ENCODE measurements at places on chromosomes 12 and 14.

DNA sequence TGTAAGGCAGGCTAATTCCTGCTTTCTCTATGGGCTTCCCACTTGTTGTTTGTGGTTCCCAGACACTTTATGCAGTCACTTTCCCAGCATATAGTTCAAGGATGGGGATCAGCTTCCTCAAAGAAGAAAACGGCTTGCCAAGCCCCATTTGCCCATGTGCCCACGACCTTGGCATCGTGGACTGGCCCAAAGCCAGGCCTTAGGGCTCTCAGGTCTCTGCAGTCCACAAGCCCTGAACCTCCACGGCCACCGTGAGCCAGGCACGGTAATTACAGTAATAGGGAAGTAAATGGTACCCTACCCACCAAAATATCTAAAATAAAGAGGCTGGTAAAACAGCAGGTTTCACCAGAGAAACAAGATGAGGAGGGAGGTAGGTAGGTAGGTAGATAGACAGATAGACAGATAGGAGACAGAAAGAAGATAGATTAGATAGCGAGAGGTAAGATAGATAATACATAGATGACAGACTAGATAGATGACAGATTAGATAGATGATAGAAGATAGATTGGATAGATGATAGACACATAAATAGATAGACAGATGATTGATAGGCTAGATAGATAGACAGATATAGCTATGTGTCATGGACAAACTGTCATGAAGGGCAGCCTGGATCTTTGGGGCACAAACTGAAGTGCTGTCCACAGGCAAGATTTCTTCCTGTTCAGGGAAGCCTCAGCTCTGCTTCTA lies 163.1 kb downstream of the SLC15A4 start:
- no peak for DNase-seq

- no peak for DNase-seq
Measured at GRCh38 chr14:74985806-74986205, 16.9 kb upstream of the EIF2B2 start.

GRCh38 chr14:99531251-99532096 lies 50.3 kb downstream of the CCNK start:
- peak; percentile 42 for DNase-seq

DNA sequence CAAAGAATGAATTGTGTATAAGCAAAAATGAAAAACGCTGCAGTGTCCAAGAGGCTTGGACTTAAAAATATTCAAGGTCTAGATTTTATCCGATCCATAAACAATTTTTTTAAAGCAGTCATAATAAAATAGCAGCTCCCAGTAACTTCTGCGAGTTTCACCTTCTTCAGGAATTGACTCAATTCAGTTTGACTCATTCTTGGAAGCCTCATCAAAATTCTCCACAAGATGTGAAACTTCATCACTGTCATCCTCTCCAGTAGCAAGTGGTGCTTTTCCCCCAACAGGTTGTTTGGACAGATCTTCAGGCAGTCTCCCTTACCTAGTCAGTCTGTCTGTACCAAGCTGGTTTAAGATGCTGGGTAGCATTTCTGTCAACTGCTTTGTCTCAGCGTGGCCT lies 93.5 kb upstream of the FOXG1 start:
- DNase-seq, result no peak

- DNase-seq, result no peak
Measured at GRCh38 chr14:23183479-23183878, at the start of gene SLC7A8. Gene SLC7A8, minus strand, starts transcription at chr14:23183660. Its CDS starts 746 bp downstream, at chr14:23182914.

DNA sequence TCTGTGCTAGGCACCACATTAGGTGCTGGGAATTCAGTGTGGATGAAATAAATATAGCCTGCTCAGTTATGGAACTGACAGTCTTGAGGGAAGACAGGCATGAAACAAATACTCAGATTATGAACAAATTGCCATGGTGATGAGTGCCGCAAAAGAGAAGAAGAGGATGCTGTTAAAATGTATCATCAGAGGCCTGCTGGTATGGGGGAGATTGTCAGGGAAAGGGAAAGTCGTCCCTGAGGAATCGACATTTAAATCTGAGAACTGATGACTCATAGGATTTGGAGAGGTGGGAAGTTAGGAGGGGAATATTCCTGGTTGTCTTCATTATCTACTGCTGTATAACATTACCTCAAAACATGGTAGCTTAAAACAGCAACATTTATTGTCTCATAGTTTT lies 42.0 kb downstream of the PPP1R36 start:
- peak; percentile 54 for DNase-seq

- no peak for DNase-seq
Measured at GRCh38 chr12:113134521-113134951, 1.0 kb downstream of the RASAL1 start.

DNA sequence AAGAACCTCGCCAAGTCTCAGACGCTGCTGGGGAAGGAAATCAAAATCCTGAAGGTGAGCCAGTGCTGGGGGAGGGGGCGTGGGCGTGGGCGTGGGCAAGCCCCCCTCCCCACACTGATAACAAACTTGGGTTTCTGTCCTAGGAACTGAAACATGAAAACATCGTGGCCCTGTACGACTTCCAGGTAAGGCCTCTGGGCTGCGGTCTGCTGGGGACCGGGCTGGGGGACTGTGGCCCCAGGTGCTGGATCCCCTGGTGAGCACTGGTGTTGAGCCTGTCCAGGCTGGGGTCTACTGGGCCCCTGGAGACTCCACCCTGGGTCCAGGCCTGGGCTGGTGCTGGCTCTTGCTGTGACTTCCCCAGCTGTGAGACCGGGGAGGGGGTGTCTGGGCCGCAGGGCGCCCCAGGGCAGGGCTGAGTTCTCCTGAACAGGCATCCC lies 1.2 kb downstream of the ULK1 start:
- peak; percentile 11 for DNase-seq

DNA sequence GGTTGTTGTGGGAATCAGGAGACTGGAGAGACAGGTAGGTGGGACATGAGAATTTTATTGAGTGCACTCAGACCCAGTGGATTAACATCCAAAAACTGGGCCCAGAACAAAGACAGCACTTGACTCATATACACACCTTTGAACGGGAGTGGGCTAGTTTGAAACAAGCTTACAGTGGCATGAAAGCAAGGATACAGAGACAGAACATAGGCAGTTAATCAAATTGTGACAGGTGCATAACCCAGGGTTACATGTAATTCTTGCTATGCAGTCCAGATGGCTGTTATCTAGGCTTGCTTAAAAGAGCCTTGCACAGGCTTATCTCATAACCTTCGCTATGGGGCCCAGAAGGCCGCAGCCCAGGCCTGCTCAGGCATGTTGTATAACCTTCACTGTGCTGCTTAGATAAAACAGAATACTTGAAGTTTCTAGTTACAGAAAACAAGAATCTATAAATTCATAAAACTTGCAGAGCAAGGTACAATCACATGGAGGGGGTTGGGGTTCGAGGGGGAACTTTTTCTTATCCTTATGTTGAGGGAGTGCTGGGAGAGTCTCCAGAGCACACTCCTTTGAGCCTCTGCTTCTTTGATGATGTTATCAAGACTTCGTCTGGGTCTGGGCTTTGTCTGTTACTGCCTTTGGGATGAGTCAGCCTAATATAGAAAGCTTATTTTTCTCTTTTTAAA lies 81.7 kb downstream of the TNFAIP2 start:
- DNase-seq, result no peak

DNA sequence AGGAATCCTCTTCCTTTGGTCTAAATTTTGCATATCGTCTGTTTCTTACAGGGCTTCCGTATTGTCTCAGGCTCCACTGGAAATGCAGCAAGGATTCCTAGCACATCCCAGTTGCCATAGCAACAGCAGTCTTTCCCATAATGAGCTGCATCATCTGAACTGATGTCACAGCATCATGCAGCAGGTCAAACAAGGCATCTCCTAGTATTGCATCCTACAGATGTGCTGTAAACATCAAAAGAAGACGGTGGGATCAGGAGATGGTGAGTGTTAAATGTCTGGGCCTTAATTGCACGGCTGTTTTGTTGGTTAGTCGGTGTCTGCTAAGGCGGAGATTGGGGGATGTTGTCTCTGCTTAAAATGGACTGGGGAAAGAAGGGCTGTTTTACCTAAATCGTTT lies at the start of gene AKAP6:
TSS of gene AKAP6 (plus strand) at position 153 of the 400 bp plus-strand sequence. CDS start 104,196 bp downstream, outside the sequence.
- DNase-seq, result peak; percentile 30

GRCh38 chr14:95699412-95699811 lies 13.2 kb downstream of the TCL1B start:
- no peak for DNase-seq

GRCh38 chr12:89187507-89187906 lies 164.8 kb downstream of the DUSP6 start:
- DNase-seq, result no peak

DNA sequence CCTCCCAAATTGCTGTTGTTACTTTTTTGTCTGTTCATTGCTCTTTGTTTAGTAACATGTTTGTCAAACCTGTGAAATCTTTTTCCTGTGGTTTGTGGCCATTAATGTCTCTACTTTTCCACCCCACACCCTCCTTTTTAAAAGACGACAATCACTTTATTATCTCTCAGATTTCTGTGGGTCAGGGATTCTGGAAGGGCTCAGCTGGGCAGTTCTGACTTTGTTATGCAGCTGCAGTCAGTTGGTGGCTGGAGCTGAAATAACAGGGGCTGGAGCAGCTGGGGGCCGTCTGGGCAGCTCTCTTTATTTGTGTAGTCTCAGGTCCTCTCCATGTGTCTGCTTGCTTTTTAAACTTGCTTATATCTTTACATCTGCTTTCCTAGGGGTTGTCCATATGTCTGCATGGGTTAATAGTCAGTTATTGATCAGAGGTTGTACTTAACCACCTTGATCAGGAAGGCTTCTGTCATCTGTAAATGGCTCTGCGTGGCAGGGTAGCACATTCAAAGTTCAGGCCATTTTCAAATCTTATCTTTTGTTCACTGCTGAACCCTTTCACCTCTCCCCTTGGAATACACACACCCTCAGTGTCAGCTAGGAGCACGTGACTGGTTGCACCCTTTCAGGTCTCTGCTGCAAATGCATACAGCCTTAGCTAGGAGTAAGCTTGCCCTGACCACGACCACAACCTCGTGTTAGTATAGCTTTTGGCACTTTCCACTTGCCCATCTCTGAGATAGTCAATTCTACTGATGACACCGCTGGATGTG lies 27.9 kb downstream of the BORCS5 start:
- no peak for DNase-seq

DNA sequence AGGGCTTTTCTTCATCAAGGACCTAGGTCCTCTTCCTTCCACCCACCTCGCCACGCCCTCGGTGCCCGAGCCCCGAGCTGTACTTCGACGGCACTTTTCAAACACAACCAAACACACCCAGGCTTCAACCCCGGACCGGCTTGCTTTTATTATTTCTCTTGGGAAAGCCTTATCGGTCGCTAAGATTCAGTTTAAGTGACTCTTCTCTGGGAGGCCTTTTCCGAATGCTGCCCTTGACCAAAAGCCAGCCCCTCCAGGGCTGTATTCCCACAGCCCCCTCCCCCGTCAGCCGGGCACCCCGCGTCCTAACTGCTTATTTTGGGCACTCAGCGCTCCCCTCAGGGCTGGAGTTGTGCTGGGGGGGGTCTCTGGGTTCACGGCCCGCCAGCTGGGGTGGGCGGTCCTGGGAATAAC lies 644 bp upstream of the PPP4R4 start:
- peak; percentile 12 for DNase-seq

DNA sequence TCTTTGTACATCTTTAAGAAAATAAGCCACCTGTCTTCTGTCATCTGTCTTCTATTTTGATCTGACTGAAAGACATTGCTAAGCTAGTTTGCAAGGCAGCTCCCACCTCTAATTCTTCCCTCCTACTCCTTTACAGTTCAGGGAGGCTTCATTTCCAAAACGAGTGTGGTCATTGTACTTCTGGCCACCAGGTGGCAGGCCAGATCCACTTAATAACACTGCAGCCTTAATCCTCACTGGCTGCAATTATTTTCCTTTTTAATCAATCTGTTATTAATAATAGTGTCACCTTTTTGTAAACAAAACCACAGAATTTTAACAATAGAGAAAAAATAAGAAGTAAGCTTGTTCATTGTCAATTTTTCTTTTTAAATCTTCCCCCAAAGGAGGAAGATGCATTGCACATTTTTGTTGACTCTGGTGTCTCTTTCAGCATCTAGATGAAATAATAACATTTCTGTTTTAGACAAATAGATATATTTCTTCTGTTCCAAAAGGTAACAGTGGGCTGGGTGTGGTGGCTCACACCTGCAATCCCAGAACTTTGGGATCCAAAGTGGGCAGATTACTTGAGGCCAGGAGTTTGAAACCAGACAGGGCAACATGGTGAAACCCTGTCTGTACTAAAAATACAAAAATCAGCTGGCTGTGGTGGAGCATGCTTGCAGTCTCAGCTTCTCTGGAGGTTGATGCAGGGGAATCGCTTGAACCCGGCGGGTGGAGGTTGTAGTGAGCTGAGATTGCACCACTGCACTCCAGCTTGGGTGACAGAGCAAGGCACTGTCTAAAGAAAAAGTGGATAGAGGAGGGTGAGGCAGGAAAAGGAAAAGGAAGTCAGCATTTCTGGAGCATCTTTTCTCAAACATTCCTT lies 23.3 kb downstream of the GABARAPL1 start:
- DNase-seq, result peak; percentile 53

- DNase-seq, result no peak
Measured at GRCh38 chr12:9900930-9901329, 19.6 kb downstream of the KLRF2 start.

- peak; percentile 5 for DNase-seq
Measured at GRCh38 chr12:118102070-118102469, 1.7 kb downstream of the VSIG10 start.

DNA sequence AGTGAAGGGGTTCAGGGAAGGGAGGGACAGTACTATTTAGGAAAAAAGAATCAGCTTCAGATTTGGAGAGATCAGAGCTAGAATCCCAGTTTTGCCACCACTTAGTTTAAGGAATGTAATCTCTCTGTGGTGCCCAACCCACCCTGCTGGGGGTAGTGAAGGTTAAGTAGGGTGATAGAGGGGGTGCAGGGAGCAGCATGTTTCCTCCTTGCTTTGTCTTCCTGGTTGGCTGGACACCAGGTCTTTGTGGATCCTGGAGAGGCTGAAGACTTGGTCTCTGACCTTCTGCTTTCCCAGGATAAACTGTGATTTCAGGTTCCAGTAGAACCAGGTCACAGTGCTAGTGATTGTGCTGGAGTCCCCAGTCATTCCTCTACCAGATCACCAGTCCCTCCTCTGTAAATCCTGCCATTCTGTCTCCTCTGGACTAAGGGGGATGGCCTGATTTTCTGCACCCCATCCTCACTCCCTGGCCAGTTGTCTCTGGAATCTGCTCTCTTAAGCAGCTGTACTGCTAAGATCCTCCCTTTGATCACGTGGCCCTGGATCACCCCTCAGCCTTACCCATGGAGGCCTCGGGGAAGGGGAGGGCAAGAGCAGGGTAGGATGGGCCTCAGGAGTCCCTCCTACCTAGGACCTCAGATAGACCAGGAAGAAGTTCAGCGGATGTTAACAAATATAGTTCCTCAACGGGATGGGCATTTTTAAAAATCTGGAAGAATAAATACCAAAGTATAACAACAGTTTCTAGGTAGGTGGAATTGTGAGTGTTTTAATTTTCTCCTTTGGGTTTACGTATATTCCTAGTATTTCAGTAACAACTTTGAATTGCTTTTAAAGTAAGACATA lies 3.1 kb downstream of the MAP3K12 start:
- peak; percentile 90 for DNase-seq

GRCh38 chr12:34604227-34604626 lies 581.9 kb downstream of the ALG10 start:
- no peak for DNase-seq

DNA sequence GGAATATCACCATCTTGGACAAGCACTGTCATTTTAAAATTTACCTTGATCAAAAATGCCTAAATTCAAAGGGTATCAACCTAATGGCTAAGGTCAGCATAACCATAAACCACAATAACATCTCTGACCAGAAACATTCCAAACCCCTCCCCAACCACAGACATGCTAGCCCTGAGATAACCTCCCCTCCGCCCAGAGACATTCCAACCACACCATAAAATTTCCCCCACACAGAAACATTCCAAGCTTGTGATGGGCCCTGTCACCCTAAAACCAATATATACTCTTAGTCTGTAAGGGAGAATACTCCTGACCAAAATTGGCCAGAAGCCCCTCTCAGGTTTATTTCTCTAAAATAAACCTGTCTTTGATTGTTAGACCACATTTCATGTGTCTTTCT lies 17.7 kb downstream of the EPYC start:
- no peak for DNase-seq

Measured in mesenchymal stem cell (in vitro differentiated cells and primary cell).